ENCODE measurements at places on chromosomes 3 and 15.
A peak's percentile ranks its signal among the peaks of the same experiment; 100 is the strongest.

DNA sequence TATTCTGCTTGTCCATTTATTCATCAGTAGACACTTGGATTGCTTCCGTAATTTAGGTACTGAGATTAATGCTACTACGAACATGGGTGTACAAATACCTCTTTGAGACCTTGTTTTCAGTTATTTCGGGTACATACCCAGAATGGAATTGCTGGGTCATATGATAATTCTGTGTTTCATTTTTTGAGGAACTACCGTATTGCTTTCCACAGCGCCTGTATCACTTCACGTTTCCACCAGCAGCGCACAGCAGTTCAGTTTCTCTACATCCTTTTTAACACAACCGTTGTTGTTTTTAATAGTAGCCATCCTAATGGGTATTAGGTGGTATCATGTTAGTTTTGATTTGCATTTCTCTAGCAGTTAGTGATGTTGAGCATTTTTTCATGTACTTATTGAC lies 9.5 kb downstream of the PAK2 start:
- DNase-seq: peak; percentile 45

- DNase-seq: no peak
Measured at GRCh38 chr3:55085231-55085630, 157.4 kb upstream of the LRTM1 start.

DNA sequence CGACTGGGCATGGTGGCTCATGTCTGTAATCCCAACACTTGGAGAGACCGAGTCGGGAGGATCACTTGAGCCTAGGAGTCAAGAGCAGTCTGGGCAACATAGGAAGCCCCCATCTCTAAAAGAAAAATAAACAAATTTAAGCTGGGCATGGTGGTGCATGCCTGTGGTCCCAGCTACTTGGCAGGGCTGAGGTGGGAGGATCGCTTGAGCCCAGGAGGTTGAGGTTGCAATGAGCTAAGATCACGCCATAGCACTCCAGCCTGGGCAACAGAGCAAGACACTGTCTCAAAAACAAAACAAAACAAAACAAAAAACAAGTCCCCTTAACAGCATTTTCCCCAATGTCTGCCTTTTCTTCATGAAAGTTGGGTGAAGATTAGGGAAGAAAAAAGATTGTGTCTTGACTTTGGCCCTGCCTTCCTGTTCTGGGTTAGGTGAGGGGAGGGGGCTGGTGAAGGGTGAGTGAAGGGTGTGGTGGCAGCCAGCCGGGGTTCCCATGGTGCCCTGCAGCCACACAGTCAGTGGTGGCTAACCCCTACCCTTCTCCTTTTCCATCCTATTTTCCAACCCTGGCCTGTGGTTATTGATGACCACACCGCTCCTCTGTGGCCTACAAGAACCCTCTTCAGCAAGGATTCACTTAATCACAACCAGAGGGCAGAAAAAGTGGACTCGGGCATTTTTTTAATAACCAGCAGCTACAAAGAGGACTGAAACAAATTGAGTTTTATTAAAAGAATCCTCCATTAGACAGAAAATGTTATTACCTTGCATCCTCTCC lies 28.4 kb upstream of the SMAD3 start:
- DNase-seq: no peak

GRCh38 chr15:92970656-92971055 lies 70.5 kb downstream of the CHD2 start:
- DNase-seq: no peak
